ENCODE measurements at places on chromosomes 3 and 15.
A peak's percentile ranks its signal among the peaks of the same experiment; 100 is the strongest.

GRCh38 chr3:173404156-173404555 is 6.6 kb downstream of the NLGN1 start:
- DNase-seq, result no peak

GRCh38 chr3:152156880-152157279 is 111.8 kb upstream of the MBNL1 start:
- DNase-seq, result no peak

DNA sequence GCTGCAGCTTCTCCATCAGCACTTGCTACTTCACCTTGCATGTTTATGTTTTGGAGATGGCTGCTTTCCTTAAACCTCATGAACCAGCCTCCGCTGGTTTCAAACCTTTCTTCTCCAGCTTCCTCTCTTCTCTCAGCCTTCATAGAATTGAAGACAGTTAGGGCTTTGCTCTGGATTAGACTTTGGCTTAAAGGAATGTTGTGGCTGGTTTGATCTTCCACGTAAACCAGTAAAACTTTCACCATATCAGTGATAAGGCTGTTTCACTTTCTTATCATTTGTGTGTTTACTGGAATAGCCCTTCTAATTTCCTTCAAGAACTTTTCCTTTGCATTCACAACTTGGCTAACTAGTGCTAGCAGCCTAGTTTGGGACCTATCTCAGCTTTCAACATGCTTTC is 11.7 kb upstream of the GNAT1 start:
- no peak for DNase-seq

- DNase-seq, result no peak
These were observed 436.4 kb upstream of the KCNMB2 start for GRCh38 chr3:178099862-178100261.

- DNase-seq, result no peak
These were observed 78.9 kb upstream of the GSK3B start for GRCh38 chr3:120173056-120173675.

- no peak for DNase-seq
These were observed 43.6 kb upstream of the DCBLD2 start for GRCh38 chr3:98945101-98945524.

DNA sequence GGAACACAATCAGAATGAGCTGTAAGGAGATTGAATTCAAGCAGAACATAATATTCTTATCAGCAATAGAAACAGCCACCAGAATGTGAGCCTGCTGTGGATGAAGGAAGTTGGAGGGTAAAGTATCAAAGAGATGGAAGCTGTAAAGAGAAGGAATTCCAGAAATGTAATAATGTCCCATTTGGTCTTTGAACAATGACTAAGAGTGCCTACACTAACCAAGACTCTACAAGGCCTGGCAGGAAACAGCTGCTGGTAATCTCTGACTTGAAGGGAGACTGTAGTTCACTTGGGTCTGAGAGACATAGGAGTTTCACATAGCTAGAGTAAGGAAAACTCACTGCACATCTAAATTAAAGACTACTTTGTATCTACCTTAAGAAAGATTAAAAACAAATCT is 1176.0 kb upstream of the ALCAM start:
- no peak for DNase-seq

DNA sequence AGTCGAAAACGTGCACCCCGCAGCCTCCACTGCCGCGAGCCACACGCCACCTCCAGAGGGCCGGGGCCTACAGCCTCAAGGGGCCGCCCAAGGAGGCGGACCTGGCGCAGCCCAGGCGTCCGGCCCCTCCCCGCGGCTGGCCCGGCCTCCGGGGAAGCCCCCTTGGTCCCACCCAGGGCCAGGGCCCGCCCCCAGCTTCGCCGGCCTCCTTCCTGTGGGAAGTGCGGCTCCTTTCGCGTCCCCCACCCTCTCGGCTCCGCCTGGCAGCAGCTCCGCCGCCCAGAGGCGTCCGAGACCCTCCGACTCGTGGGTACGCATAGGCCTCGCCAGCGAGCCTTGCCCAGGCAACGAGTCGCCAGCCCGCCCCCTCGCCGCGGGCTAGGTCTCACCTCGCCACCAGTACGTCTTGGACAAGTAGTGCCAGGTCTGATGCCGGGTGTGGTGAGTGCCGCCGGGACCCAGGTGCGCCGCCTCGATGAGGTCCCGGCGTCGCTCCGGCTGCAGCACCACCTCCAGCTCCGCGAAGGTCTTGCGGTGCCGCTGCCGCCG is 642 bp downstream of the ZBTB11 start:
- DNase-seq, result peak; percentile 70
